ENCODE measurements at places on chromosomes 7 and 10.

DNA sequence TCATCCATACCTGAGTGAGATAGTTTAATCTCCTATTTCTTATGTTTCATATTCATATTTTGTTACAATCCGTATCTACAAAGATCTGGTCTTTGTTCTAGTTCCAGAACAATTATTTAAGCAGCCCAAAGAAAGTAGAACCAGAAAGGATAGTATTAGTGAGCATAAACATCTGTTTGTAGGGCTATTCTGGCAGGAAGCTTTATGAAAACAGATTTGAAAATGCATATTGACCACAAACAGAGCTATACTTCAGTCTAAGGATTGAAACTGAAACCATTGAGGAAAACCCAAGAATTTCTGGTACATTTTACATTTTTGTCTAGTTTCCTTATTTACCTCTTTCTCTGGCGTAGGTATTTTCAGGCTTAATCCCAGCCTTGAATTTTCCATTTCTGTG is 28.1 kb downstream of the LRGUK start:
- DNase-seq, result no peak

DNA sequence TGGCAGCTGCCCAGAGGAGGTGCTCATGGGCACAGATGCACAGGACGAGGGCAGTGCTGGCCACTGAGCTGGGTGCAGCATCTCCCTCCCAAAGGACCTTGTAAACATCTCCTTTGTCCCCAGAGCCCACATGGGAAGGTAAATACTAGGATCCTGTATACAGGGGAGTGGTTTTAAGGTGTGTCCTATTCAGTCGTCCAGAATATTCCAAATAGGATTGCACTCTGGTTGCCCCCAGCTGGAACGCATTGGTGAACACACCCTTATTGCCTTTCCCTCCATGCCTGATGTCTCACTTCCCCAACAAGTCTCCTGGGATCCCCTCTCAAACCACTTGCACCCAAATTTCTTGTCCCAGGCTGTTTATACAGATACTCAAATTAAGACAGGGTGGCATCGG is 152.0 kb upstream of the PCBD1 start:
- no peak for DNase-seq

DNA sequence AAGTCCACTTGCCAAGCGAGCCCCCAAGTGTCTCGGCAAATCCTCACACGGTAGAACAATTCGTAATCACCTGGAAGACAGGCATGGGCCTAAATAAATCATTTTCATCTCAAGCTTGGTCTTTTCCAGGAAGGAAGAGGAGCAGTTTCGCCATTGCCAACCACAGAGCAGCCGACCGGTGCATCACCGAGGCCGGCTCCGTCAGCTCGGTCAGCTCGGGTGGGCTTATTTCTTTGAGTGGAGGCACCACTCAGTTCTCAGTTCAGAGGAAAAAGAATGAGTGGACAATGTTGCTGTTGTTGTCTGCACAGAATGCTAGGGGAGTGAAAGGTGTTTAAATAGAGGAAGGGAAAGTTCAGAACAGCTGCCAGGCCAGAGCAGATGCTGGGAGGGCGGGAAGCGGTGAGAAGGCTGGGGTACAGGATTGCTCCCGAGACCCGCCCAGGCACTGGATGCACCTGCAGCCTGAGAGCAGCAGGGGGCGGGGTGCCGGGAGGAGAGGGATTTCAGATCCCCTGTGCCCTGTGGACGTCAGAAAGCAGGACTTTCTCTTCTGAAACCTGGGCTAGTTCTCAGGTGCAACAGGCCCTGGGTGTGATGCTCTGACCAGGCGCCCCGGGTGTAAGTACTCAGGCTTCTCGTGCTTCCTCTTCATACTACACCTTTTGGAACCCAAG is 17.7 kb upstream of the IGFBP3 start:
- DNase-seq, result no peak

GRCh38 chr10:87605628-87606251 is 53.9 kb upstream of the PAPSS2 start:
- DNase-seq, result no peak

DNA sequence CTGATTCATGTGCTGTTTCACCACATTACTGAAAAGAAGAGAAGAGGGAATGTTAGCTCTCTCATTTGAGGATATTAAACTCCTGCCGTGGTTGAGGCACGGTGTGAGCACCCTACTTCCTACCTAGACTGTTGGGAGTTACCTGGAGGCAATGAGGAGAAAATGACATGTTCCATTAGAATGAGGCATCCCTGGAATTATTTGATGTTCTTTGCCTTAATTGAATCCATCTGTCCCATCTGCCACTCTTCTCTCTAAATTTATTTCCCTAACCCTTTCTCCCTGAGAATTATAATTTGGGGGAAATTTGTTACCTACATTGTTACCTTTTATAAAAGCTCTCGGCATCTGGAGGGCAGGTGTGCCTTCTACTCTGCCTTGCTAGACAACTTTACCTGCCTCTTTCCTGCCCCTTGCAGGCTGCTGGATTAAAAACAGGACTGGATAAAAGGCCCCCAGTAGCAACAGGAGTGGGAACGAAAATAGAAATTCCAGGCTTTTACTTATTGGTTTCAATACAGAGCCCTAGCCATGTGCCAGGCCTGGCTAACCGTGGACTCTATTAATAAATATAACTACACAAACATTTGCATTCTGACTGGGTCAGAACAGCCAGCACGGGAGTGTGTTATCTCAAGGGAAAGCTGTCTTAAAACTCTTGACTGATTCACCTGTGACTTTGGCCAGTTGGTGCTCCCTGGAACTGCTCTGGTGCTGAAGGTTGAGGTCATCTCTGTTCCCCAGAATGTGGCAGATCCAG is 4.4 kb upstream of the ATXN7L1 start:
- DNase-seq, result no peak

- DNase-seq, result no peak
These were observed 59.8 kb downstream of the STK32C start for GRCh38 chr10:132247943-132248342.

DNA sequence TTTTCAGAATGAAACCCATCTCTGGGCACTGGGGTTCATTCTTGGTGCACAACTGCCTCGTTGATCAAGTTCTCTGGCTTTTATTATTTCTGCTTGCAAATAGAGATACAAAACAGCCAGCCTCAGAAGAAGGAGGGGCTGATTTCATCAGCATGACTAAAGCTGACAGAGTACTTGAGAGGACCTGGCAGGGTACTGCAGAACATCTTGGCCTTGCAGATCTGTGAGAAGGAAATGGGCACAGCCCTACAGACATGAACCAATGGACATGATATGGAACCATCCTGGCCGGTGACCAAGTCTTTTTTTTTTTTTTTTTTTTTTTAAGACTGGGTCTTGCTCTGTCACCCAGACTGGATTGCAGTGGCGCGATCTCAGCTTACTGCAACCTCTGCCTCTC is 240.6 kb downstream of the VTI1A start:
- DNase-seq, result no peak

DNA sequence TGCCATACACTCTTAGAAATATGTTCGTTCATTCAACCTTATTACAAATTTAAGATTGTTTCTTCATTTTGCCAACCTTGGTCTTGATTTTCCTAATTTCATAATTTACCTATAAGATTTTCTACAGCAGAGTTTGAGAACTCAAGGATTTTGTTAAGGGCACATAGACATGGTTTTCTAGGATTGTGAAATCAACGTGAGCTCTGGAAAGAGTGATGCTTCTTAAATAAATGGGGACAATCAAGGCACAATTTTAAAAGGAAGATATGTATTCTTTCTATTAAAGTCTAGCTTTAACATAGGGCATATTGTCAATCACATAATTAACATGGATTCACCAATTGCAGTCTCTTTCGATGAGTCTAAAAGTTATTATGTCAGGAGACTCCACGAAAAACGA is 174.2 kb upstream of the PHF14 start:
- DNase-seq, result no peak

GRCh38 chr10:24502801-24503460 is 220.8 kb downstream of the ARHGAP21 start:
- no peak for DNase-seq

DNA sequence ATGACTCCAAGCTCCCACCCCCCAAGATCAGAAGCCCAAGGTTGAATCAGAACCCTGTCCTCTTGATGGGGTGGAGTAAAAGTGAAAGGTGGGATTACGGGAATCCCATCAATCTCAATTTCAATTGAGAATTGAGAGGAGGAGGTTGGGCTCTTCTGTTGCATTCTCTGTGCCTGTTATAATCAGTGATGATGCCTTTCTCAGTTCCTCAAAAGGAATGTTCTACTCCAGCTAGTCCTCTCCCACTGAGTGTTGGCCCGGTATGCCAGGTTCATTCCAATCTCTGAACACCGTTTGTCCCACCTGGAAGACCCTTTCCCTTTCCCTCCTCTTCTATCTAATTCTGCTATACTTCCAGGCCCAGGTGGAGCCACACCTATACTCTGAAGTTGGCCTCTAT is 17.2 kb upstream of the XPNPEP1 start:
- DNase-seq, result no peak

GRCh38 chr10:15137636-15138035 is 30.9 kb downstream of the NMT2 start:
- DNase-seq, result no peak

GRCh38 chr7:21580073-21580521 is 37.3 kb downstream of the DNAH11 start:
- no peak for DNase-seq

DNA sequence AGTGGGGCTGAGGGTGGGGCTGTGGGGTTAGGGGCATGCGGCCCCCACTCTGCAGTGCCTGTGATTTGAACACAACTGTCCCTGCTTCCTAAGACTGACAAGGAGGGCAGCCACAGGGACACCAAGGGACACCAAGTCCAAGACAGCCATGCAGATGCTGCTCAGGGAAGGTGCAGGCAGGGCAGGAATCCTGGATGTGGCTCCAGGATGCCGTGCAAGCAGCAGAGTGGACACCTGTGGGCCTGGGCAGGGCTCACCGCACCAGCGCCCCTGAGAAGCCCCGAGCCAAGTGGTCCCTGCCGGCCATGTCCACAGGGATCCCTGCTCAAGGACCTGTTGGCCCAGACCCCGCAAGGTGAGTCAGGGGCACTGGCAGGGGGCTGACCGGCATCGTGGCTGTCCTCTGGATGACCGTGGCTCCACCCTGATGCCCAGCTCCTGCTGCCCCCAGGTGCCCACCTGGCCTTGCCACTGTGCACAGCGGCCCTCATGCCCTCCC is 58.5 kb downstream of the STK32C start:
- no peak for DNase-seq

- DNase-seq, result no peak
These were observed 76.0 kb downstream of the ATXN7L1 start for GRCh38 chr7:105800442-105800841.

DNA sequence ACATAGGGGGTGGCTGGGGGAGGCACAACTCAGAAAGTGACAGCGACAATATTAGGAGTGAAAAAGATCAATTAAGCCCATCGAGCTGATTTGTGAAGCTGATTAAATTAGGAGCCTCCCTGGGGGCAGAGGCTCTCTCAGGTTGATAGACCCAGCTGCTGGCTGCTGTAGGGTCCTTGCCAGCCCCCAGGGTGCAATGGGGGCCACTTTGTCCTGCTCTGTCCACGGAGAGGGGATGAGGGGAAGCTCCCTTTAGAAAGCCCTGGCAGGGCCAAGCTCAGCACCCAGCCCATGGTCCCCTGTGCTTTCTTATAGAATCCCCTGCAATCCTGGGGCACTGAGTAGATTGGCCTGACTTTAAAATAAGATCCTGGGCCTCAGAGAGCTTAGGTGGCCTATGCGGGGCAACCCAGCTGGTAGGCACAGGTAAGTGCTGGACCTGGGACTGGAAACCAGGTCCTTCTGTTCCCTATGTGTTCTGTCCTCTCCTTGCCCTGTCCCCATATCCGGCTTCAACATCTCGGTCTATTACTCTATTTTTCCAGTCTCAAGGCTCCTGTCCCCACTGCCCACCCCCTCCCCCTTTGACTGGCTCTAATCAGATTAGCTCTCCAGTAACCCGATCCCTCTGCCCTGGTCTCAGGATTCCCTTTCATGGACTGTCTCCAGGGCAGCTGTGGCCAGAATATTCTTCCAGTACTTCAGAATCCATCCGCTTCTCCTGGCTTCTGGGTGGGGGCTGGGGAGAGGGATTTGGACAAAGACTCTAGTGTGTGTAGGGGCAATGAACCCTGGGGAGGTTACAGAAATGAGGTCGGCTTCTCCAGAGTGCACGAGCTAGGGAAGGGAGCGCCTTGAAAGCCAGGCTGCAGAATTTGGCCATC is 259.6 kb downstream of the RPS24 start:
- no peak for DNase-seq

DNA sequence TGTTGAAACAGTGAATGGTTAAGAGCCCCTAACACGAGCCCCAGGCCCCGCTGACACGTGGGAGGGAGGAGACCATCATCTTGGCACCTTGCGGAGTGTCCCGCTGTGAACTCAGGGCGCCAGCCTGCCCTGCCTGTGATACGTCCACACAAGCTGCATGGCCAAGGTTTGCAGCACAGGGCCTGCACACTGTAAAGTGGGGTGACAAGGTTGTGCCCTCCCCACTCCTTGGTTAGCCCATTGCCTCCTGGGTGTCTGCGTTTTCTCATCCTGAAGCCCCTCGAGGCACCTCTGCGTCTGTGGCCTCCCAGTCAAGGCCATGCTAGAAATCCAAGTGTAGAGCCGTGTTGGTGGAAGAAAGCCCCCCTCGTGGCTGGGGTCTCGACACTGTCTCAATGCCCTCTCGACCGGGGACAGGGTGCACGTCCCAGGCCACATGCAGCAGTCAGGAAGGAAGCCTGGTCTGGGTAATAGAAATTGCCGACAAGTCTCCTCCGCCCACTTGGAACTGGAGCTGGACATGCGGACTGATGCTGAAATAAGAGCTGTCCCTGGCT is 192.1 kb downstream of the DNAJB6 start:
- DNase-seq, result no peak

DNA sequence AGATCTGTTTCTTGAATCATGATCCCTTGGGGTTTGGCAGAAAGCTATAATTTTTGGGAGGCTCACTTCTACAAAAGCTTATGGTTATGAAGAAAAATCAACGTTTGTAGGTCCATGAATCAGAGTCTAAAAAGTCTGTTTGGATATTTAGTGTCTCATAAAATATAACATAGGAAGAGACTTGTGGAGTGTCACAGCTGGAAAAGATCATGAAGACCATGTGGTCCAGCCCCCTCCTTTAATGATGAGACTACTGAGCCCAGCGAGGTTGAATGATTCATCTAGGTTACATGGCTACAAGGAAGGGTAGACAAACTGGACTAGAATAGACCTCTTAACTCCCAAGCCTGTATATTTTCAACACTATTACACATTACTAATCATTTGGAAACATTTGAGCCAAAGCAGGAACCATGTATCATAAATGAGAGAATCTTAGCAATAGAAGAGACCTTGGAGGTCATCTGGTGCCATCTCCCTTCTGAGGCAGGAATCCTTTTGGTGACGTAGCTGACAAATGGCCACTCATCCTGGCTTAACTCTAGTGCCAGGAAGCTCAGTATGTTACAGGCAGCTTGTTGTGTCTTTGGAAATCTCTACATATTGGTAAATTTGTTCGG is 152.5 kb downstream of the CREB5 start:
- no peak for DNase-seq
